ENCODE measurements at places on chromosomes 1 and 21. TPM values are rescaled to one million over a fixed set of nuclear protein-coding genes. Genes with fewer than 3 reads are reported as not detected.

Gene CLSTN1
- total RNA-seq = 47.5 TPM

Gene DUSP23
- total RNA-seq = 147 TPM

Gene LCE1E
- total RNA-seq = not detected

Gene TMEM269
- total RNA-seq = 0.16 TPM

Gene AK4
- 18.2 TPM for total RNA-seq

Gene SLC44A3
- total RNA-seq = 12.6 TPM

Gene TTC39A
- total RNA-seq = 111 TPM

Gene LORICRIN
- total RNA-seq = not detected

DNA sequence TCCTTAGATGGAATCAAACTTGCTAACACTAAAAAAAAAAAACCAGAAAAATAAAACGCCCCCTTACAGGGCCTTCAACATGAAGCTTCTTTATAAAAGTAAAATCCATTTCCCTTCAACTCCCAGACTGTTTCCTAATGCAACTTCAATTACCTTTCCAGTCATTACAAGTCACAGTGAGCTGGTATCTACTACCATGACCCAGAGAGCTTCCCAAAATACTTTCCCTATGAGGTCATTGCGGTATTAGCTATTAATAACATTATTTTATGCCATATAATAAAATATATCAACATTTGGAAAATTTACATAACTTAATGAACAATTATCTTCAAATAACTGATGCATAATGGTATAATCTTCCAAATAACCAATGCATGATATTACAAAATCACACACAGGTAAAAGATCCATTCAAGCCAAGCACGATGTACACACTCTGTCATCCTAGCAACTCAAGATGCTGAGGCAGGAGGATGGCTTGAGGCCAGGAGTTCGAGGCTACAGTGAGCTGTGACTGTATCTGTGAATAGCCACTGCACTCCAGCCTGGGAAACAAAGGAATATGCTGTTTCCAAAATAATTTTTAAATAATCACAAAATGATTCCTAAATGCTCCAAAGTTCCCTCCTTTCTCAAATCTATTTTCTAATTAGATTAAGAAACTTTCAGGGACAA, 24.1 kb downstream of the EIF4G3 start:
- H3K36me3 ChIP-seq = no peaks in the 10 kb centered on the region
- no peaks in the 10 kb centered on the region for H3K4me1 ChIP-seq
- DNase-seq = no peak
- no peaks in the 10 kb centered on the region for H3K27me3 ChIP-seq
- H3K4me3 ChIP-seq = no peak overlapping the region

DNA sequence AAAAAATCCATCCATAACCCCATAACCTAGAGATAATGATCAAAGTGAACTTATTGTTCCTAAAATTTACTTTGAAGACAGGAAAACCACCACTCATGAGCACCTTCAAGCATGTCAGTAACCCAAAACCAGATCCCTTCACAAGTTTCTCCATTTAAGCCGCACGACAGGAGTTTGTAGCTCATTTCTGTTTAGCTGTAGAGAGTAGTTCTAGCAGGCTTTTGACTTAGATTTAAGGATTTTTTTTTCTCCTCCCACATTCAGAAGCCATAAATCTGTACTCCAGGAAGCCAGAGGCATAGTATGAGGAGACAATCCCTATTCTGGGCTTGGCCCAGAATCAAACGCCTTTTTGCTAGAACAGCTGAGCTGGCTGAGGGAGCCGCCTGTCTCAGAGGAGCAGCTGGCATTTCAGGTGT, 25.6 kb downstream of the TOMM20 start:
- no peaks in the 10 kb centered on the region for H3K27me3 ChIP-seq
- no peak overlapping the region for H3K4me3 ChIP-seq
- H3K4me1 ChIP-seq = no peaks in the 10 kb centered on the region
- no peak overlapping the region for H3K27ac ChIP-seq
- DNase-seq = no peak

- no peaks in the 10 kb centered on the region for H3K27me3 ChIP-seq
- peak; percentile 33 for DNase-seq
- no peaks in the 10 kb centered on the region for H3K36me3 ChIP-seq
- H3K27ac ChIP-seq = peak overlapping the region; percentile 53
- peaks cover 13% of the 10 kb centered on the region for H3K4me1 ChIP-seq
- H3K4me3 ChIP-seq = no peak overlapping the region
These were observed 56.8 kb downstream of the NFIA start for GRCh38 chr1:61138921-61139774.

- H3K27me3 ChIP-seq = no peaks in the 10 kb centered on the region
- no peak for DNase-seq
- H3K4me3 ChIP-seq = no peak overlapping the region
- no peaks in the 10 kb centered on the region for H3K36me3 ChIP-seq
- no peaks in the 10 kb centered on the region for H3K4me1 ChIP-seq
These were observed 78.7 kb downstream of the DESI2 start for GRCh38 chr1:244731651-244732050.

- H3K27ac ChIP-seq = peak overlapping the region; percentile 76
- peak overlapping the region; percentile 56 for H3K4me3 ChIP-seq
- H3K36me3 ChIP-seq = no peaks in the 10 kb centered on the region
- DNase-seq = no peak
- no peaks in the 10 kb centered on the region for H3K27me3 ChIP-seq
- H3K4me1 ChIP-seq = no peaks in the 10 kb centered on the region
These were observed 613 bp upstream of the GPATCH4 start for GRCh38 chr1:156601892-156602291.

DNA sequence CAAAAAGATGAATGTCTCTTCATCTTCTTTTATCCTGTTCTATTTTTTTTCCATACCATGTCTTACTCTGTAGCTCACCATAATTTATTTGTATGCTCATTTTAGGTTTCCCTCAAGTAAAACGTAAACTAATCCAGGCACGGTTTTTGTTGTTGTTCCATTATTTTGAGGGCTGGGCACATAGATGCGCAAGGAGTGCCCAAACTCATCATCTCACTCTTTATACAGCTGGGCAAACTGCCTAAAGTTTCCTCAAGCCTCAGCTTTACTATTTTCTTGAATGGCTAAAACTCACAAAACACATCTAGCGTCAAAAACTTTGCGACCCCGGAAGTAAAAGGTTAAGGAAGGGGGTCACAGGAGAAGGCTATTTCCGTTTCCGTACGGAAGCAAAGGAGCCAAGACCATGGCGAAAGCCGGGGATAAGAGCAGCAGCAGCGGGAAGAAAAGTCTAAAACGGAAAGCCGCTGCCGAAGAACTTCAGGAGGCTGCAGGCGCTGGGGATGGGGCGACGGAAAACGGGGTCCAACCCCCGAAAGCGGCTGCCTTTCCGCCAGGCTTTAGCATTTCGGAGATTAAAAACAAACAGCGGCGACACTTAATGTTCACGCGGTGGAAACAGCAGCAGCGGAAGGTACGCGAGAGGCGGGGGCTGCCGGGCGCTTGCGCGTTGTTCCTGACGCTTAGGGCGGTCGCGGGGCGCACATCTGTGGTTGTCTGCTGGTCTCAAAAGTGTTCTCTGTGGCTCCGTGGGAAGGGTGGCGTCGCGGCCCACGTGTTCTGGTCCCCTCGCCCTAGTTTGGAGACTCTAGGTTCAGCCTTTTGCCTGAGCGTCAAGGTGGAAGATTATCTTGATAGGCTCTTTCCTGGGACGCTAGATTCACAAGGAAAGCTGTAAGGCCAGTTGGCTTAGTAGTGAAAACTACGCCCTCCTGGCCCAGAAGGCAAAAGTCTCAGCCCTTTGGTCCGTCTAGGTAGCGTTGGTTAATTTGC, at the start of gene RPF1:
TSS of gene RPF1 (plus strand) at position 391 of the 993 bp plus-strand sequence. CDS start at position 407, 16 bp downstream.
- peak; percentile 29 for DNase-seq
- no peaks in the 10 kb centered on the region for H3K27me3 ChIP-seq
- peak within 1 kb of the TSS; percentile 89 for H3K27ac ChIP-seq

- no peak overlapping the region for H3K4me3 ChIP-seq
- no peaks in the 10 kb centered on the region for H3K4me1 ChIP-seq
These were observed 35.4 kb downstream of the PGM1 start for GRCh38 chr1:63628607-63629006.

GRCh38 chr1:196680107-196680506, 28.3 kb downstream of the CFH start:
- no peaks in the 10 kb centered on the region for H3K27me3 ChIP-seq
- no peak for DNase-seq
- H3K27ac ChIP-seq = no peak overlapping the region
- no peaks in the 10 kb centered on the region for H3K4me1 ChIP-seq
- H3K4me3 ChIP-seq = no peak overlapping the region

DNA sequence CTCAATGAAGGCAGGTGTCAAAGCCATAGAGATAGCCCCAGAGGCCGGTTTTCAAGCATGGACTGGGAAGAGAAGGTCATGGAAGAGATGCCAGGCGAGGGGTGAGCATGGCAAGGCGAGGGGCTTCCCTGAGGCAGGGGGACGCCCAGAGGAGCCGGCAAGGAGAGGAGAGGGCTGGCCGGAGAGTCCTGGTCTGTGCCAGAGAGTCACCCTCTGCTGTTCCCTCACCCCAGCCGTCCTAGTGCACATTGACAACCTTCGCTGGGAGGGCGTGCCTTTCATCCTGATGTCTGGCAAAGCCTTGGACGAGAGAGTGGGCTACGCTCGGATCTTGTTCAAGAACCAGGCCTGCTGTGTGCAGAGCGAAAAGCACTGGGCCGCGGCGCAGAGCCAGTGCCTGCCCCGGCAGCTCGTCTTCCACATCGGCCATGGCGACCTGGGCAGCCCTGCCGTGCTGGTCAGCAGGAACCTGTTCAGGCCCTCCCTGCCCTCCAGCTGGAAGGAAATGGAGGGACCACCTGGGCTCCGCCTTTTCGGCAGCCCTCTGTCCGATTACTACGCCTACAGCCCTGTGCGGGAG, 28.8 kb downstream of the H6PD start:
- no peaks in the 10 kb centered on the region for H3K36me3 ChIP-seq
- no peaks in the 10 kb centered on the region for H3K4me1 ChIP-seq
- H3K27ac ChIP-seq = no peak overlapping the region
- no peak overlapping the region for H3K4me3 ChIP-seq
- DNase-seq = no peak

- no peak overlapping the region for H3K4me3 ChIP-seq
- no peaks in the 10 kb centered on the region for H3K27me3 ChIP-seq
- DNase-seq = no peak
- H3K4me1 ChIP-seq = no peaks in the 10 kb centered on the region
- H3K27ac ChIP-seq = no peak overlapping the region
These were observed 29.2 kb downstream of the CEP104 start for GRCh38 chr1:3827813-3828307.

DNA sequence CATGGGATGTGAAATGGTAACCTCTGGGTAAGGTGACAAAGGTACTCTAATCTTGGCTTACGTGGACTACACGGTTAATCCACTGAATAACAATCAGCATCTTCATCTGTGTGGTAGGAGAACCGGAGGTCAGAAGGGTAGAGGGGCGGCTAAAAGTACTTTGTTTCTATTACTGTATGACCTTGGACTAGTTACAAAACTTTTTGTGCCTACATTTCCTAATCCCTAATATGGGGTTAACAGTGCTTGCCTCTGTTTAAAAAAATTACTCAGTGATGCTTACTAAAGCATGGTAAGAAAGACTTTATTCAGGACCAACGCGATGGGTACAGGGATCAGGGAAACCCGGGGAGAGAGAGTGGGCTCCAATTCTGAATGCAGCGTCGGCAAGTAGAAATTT, 1.7 kb upstream of the MRPS6 start:
- no peak overlapping the region for H3K4me3 ChIP-seq
- no peaks in the 10 kb centered on the region for H3K27me3 ChIP-seq
- no peaks in the 10 kb centered on the region for H3K4me1 ChIP-seq
- H3K27ac ChIP-seq = no peak overlapping the region
- H3K36me3 ChIP-seq = no peaks in the 10 kb centered on the region

- H3K36me3 ChIP-seq = no peaks in the 10 kb centered on the region
- H3K4me3 ChIP-seq = no peak overlapping the region
- no peaks in the 10 kb centered on the region for H3K27me3 ChIP-seq
- H3K4me1 ChIP-seq = no peaks in the 10 kb centered on the region
These were observed 38.7 kb upstream of the TTC22 start for GRCh38 chr1:54839824-54840223.

- no peaks in the 10 kb centered on the region for H3K36me3 ChIP-seq
- DNase-seq = no peak
- no peaks in the 10 kb centered on the region for H3K27me3 ChIP-seq
- H3K4me3 ChIP-seq = no peak overlapping the region
- peak overlapping the region; percentile 35 for H3K27ac ChIP-seq
These were observed 34.9 kb upstream of the PPP1R15B start for GRCh38 chr1:204446413-204447111.

- peak overlapping the region; percentile 40 for H3K27ac ChIP-seq
- H3K4me1 ChIP-seq = no peaks in the 10 kb centered on the region
- no peaks in the 10 kb centered on the region for H3K36me3 ChIP-seq
- H3K4me3 ChIP-seq = no peak overlapping the region
These were observed 58.5 kb downstream of the LPAR3 start for GRCh38 chr1:84834419-84835064.

- peak overlapping the region; percentile 93 for H3K27ac ChIP-seq
- no peaks in the 10 kb centered on the region for H3K27me3 ChIP-seq
- no peaks in the 10 kb centered on the region for H3K4me1 ChIP-seq
- H3K36me3 ChIP-seq = no peaks in the 10 kb centered on the region
- DNase-seq = no peak
These were observed 56.5 kb downstream of the FOXO6 start for GRCh38 chr1:41417746-41418145.

DNA sequence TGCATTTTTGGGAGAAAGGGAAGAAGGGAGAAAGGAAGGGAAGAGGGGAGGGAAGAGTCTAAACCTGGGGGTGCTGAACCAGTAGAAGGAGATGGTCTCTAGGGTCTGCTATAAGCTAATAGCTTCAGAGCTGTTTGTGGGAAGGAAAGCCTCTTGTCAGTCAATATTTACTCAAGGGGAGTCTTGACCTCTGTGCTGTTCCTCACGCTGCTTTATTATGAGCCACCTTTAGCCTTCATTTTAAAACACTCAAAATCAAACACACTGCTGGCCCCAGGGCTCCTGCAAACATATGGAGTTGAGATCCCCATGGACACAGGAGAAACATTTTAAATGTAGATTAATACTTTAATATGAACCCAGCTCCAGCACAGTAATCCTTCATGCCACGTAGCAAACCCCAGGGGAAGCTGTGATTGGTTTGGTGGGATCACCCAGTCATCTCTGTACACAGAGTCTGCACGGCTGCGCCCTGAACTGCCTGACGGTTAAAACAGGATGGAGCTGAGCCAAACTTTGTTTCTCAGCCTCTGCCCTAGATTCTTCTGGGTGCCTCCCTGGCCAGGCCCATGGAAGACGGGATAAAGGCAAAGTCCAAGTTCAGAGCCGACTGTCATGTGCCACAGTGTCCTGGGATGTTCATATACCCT, 40.2 kb upstream of the VWA5B1 start:
- no peaks in the 10 kb centered on the region for H3K36me3 ChIP-seq
- DNase-seq = peak; percentile 32
- no peaks in the 10 kb centered on the region for H3K4me1 ChIP-seq
- H3K27ac ChIP-seq = peak overlapping the region; percentile 43
- H3K4me3 ChIP-seq = no peak overlapping the region

- no peak for DNase-seq
- H3K36me3 ChIP-seq = no peaks in the 10 kb centered on the region
- H3K4me3 ChIP-seq = no peak overlapping the region
These were observed 74.1 kb upstream of the CASZ1 start for GRCh38 chr1:10870493-10871096.

GRCh38 chr21:46099476-46099875, 1.6 kb downstream of the COL6A2 start:
- no peak for DNase-seq
- H3K27me3 ChIP-seq = no peaks in the 10 kb centered on the region
- H3K36me3 ChIP-seq = no peaks in the 10 kb centered on the region
- peak overlapping the region; percentile 84 for H3K4me3 ChIP-seq
- no peaks in the 10 kb centered on the region for H3K4me1 ChIP-seq
- H3K27ac ChIP-seq = no peak overlapping the region

GRCh38 chr1:22792396-22793160, 81.9 kb downstream of the EPHB2 start:
- H3K27me3 ChIP-seq = no peaks in the 10 kb centered on the region
- no peaks in the 10 kb centered on the region for H3K4me1 ChIP-seq
- H3K36me3 ChIP-seq = no peaks in the 10 kb centered on the region
- H3K4me3 ChIP-seq = no peak overlapping the region

Data from breast epithelium (tissue), 4 donors.